ENCODE measurements at places on chromosomes 12 and 14.

DNA sequence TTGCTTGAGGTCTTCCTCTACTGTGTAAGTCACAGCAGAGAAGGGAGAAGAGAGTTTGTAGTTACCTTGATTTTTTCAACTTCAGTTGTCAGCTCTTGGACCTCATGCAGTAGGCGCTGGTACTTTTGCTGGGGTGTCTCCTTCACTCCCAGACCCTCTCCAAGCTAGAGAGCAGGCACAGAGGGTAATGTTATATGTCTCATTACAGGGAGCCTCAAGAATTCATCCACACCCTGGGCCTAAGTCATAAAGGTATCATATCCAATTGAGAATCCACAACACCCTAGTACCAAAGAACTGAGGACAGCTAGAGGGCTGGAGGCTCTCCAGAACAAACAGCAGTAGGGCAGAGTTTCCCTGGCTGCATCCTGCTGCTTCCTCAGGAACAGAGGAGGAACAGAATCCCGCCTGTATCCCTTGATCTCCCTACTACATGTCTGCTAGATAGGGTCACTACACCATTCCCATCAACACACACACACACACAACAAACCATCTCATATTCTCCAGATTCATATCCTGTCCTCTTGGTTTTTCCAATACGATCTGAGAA lies 11.9 kb downstream of the DCTN2 start:
- DNase-seq: no peak

DNA sequence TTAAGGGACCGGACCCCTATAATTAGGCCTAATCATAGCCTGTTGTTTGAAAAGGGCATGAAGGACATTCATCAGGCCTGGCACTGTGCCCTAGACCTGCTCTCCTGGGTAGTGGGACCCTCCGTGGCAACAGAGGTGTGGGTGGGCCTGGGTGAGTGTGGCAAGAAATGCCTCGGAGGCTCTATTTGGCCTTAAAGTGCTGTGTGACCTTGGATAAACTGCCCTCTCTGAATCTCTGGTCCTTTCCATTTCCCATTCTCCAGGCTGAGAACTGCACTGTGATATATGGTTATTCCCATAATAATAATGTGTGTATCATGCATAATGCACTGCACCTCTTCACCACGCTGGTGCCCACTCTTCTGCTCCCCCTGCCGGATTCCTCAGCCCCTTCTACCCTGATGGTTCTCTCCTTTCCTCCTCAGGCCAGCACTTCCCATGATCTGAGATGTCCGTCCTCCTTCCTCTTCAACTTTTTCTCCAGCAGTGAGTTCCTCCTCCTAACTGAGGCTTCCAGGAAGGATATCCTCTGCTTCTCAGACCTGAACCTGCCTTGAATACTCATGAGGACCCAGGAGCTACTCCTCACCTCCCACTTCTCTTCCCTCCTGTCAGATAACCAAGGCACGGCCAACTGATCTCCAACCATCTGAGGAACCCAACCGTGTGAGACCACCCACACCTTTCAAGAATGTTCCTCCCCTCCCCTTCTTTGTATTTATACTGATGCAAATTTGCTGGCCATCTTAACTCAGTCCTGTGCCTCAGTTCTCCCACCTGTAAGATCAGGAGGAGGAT lies 111.0 kb upstream of the PZP start:
- DNase-seq: no peak

GRCh38 chr12:30753751-30754382 lies 884 bp downstream of the CAPRIN2 start:
- DNase-seq: peak; percentile 25

DNA sequence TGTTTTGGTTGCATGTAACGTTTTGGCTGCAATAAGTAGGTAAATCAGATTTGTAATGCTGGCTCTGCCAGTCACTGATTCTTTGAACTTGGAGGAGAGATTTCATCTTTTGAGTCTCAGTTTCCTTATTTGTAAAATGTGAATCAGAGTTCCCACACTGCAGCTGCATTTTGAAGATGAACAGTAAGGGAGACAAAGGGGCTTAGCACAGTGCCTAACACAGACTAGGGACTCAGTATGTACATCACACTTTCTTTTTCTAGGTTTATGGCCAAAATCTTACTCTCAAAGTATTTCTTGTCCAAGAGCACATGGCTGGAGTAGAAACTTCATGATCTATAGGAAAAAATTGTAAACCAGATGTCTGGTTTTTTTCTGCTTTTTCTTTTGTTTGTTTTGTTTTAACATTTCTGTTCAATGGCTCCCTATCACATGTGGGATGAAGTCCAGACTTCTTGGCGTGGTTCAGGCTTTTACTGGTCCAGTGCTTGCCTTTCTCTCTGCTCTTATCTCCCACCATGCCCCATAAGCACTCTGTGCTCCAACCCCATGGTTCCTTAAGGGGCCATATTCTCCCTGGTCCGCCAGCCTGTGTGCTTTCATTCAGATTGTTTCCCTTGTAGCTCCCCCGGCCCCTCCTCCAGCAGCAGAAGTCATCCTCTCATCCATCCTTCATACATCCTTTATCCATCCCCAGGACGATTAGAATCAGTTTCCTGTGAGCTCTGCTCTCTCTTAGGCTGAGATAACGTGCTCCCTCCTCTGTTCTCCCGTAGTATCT lies 58.0 kb downstream of the SYNE2 start:
- DNase-seq: no peak

DNA sequence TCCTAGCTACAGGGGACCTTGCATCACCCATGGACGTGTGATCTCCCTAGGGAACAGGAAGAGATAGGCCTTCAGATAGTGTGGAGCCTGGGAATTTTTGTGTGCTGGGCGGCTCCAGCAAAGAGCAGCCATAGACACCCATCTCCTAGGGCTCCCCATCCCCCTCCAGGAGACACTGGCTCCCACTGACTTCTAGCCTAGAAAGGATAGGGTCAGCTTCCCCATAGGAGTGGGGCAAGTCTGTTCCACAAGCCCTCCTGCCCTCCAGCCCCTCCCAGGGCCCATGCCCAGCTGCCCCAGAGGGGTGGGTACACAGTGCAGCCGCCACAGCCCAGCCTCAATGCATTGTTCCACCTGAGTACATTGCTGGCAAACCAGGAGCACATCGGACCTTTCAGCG lies 16.5 kb upstream of the LALBA start:
- DNase-seq: no peak

GRCh38 chr14:77279719-77280118 lies 8.7 kb upstream of the NGB start:
- no peak for DNase-seq
